Fibroblast of lung (primary cell): ENCODE measurements at places on chromosomes 11 and 22.
A peak's percentile ranks its signal among the peaks of the same experiment; 100 is the strongest.

DNA sequence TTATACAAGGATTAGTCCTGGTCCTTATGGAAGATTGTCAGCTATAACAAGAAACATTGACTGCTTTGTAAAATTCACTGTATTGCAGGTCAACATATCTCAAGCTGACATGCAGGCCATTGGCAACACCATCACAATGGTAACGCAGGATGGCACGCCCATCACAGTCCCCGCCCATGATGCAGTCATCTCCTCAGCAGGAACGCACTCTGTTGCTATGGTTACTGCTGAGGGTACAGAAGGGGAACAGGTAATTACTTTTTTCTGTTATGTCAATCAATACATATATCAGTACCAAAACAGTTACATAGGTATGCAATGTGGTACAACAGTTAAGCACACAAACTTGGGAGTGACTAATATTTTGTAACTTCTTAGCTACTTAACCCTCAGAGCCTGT is 55.3 kb downstream of the ZNF143 start:
- no peak for DNase-seq

DNA sequence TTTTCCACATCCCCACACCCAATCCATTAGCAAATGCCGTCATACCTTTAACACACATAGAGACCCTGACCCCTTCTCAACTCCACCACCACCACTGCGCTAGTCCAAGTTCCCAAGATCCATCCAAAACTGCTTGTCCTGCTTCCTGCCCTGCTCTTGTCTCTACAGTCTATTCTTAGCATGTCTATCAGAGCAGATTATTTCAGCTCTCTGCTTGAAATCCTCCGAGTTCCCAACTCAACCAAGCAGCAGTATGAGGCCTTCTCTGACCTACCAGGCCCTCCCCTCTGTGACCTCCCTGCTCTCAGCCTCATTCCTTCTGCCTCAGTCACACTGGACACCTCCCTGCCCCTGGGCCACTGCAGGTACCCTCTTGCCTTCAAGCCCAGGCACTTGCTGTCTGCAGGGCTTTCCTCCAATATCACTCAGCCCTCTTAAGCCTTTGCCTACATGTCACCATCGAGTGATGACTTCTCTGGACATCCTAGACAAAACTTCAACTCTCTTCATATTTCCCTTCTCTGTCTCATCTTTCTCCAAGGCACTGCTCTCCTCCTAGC is 134.6 kb downstream of the SPATA19 start:
- no peak for DNase-seq

DNA sequence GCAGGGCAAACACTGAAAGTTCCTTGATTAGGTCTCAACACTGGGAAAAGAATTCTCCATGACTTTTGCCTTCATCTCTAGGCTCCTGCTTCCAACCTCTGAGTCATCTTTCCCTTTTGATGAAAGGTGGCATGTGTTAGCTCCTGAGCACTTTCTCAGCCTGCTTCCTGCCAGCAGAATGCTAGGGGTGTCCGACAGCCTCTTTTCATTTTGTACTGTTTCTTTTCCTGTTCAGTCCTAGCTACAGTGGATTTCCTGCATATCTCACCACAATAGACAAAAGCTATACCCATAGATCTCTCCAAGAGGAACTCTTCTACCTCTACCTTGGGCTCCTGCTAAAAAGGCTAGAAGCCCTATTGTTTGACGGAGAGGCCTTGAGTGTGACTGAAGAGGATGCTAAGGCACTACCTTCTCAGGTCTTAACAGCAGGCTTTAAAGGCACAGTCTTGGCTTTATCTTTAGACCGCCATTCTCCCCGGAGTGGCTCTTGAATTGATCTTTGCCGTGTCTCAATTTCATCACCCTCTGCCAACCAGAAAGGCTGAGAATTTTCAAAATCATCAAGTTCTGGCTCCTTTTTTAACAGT is 145.5 kb downstream of the RBFOX2 start:
- DNase-seq, result peak; percentile 69

GRCh38 chr22:49087198-49087597 is 740.5 kb downstream of the BRD1 start:
- DNase-seq, result no peak

GRCh38 chr11:11430431-11430830 is 77.4 kb upstream of the CSNK2A3 start:
- DNase-seq, result no peak

DNA sequence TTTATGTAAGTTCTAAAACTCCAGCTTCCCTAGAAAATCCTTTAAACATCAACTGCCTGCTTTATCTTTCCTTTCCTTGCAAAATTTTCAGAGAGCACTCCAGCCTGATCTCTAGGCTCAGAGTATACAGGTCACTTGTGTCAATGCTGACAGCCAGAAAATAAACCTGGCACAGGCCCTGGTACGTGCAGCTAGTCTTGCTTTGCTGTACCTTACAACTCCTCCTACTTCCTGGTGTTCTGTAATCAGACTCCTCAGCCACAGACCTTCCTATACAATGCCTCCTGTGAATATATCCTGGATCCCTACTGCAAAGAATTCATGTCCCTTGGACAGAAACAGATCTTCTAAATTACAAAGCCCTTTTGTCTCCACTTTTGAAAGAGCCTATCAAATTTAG is 24.2 kb upstream of the TMEM123 start:
- DNase-seq, result no peak

DNA sequence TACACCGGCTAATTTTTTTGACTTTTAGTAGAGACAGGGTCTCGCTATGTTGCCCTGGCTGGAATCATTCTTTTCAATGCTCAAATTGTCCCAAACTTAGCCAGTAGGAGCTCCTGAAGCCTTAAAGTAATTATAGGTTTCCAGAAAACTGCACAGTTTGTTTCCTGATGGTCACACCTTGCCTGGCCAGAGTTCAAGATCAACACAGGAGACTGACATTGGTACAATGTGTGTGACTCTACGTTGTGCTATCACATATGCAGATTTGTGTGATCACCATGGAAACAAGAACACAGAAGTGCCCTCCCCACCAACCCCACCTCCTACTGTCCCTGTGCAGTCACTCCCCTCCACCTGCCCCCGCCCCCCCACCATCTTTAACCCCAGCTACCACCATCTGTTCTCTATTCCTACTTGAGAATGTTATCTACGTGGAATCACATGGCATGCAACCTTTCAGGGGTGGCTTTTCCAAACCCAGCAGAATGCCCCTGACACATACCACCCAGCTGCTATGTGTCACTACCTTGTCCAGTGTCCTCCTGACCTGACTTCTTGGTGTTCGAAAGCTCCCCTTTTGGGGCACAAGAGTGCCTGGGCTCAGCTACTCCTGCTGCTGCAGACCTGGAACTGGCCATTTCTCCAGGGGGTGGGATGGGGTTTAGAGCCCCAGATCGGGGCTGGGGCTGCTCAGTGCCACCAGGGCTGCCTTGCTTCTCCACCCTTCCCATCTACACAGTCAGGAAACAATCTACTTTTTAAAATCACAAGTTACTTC is 6.1 kb upstream of the NAP1L4 start:
- no peak for DNase-seq

DNA sequence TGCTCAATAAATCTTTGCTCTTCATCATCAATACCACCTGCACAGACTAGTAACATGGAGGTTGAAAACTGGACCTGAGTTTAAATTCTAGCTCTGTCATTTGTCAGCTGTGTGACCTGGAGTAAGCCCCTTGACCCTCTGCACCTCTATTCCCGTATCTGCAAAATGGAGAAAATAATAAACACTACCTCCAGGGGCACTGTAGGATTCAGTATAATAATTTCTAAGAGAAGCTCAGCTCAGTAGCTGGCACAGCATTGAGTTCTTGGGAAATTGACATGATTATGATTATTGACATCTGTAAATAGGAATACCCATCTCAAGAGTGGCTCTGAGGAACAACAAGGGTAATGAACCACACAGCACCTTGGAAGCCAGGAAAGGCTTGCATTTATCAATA is 78.4 kb downstream of the MN1 start:
- DNase-seq, result no peak

- no peak for DNase-seq
These were observed 10.7 kb downstream of the SHANK3 start for GRCh38 chr22:50683086-50683993.

DNA sequence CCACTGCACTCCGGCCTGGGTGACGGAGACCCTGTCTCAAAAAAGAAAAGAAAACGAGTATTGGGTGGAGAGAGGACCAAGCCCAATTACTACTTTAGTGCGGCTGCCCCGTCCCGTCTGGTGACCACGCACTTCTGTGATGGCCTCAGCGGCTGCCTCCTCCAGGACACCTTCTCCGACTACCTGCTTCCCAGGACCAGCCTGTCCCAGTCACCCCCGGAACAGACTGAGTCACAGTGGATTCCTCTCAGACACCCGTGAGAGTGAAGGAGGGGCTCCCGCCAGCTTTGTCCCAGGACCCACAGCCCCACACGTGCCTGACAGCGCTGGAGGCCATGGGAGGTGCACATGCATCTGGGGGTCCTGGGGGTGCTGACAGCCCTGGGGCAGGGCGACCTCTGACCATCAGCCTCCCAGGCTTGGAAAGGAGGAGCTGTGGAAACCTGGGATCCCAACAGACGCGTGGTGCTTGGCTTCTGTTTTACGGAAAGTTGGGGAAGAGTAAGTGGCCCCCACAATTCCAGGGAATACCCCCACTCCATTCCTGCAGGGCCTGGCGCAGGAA is 4.8 kb downstream of the DRD4 start:
- DNase-seq, result no peak

GRCh38 chr22:26953012-26953883 is 295.9 kb downstream of the MIAT start:
- DNase-seq, result no peak

DNA sequence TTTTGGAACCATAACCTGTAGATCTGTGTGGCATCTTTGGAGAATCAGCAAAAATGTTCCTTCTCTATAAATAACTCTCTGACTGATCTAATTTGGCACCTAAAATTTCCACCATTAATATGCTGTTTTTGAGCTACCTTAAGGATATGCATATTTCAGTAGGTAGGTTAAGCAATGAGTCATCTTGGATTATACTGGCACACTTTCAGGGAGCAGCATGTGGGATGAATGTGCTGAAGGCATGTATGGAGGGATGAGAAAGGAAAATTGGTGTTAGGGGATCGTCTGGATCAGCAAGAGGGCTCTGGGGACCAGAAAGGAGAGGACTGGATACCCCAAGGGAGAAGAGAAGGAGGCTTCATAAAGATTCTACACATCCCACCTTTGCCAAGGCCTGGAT is 44.6 kb upstream of the ELF5 start:
- DNase-seq, result peak; percentile 52
